ENCODE measurements at places on chromosomes 1 and 21. TPM values are rescaled to one million over a fixed set of nuclear protein-coding genes. Genes with fewer than 3 reads are reported as not detected.

Gene C1QB
- not detected for total RNA-seq

DNA sequence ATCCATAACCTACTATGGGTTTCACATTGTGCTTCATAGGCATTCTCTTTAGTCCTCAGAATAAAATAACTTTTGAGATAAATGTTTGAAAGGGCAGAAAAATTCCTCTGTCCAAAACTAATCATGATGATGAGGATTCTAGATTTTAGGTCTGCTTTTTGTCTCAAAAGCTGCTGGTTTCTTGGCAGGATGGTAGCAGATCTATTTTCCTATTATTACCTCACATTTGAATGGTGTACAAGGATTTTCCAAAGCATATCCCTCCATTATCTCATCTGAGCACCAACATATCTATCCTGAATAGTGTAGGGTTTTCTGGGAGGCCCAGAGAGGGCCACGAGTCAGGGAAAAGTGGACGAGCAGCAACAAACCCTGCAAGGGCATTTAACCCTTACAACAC is 201.9 kb downstream of the PLPP3 start:
- DNase-seq: no peak

DNA sequence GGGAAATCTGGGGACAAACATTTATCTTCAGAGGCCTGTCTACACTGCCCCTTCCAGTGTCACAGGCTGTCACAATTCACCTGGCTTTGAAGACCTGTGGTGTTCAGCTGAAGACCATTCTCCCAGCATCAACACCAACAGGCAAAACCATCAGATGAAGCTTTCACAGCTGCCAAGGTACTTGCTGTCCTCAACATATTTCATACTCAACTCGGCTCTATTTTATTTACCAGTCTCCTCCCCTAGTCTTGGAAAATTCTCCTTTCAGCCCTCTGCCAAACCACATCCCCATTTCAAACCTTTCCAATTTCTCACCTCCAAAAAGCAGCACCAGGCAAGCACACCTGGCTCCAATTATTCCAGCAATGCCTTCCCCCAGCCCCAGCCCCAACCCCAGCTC is 108.8 kb downstream of the TGFBR3 start:
- no peak for DNase-seq

DNA sequence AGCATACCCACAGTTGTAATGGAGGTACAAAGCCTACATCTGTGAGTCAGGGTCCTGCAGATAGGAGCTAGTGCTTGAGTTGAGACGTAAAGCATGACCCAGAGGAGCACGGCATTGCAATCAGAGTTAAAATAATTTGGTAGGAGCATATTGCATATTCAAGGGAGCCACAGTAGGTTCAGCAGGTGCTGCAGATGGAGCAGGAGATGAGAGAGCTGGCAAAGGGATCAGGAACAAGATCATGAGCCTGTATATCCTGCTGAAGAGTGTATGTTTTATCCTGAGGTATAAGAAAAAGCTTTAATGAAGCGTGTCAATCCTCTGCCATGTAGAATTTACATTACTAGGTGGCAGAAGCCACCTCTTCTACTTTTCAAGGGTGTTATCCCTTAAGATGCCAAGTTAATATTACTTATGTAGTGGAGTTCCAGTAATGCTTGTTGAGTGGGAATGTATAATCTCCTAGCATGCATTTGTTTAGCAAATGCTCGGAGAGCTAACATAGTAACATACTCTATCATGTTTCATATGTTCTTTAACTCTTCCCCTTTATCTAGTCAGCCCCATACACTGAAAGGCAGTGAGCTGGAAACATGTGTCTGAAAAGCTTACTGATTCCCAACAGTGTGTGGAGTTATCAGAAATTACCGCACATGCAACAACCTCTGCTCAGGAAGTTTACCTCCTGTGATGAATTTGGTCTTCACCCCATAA is 300.3 kb downstream of the GRIK1 start:
- no peak for DNase-seq

- DNase-seq: no peak
These were observed 291.9 kb downstream of the KCNH1 start for GRCh38 chr1:210841926-210842625.

GRCh38 chr1:12021616-12022015 is 2.3 kb downstream of the MIIP start:
- no peak for DNase-seq

- peak; percentile 89 for DNase-seq
These were observed 7.5 kb upstream of the FOXO6 start for GRCh38 chr1:41353744-41354143.

- no peak for DNase-seq
These were observed 15.8 kb upstream of the MAGOH start for GRCh38 chr1:53254011-53254640.

- DNase-seq: peak; percentile 59
These were observed 4.3 kb upstream of the DPYD start for GRCh38 chr1:97925151-97925550.

- peak; percentile 59 for DNase-seq
These were observed 78.0 kb downstream of the SSBP3 start for GRCh38 chr1:54328066-54328636.
